NCI-H1105 treated with DMSO at 0.1 percent for 48 hours (cell line): ENCODE measurements at places on chromosomes 11 and 22.

GRCh38 chr11:84812471-84812969 lies 814.6 kb downstream of the DLG2 start:
- DNase-seq, result no peak

DNA sequence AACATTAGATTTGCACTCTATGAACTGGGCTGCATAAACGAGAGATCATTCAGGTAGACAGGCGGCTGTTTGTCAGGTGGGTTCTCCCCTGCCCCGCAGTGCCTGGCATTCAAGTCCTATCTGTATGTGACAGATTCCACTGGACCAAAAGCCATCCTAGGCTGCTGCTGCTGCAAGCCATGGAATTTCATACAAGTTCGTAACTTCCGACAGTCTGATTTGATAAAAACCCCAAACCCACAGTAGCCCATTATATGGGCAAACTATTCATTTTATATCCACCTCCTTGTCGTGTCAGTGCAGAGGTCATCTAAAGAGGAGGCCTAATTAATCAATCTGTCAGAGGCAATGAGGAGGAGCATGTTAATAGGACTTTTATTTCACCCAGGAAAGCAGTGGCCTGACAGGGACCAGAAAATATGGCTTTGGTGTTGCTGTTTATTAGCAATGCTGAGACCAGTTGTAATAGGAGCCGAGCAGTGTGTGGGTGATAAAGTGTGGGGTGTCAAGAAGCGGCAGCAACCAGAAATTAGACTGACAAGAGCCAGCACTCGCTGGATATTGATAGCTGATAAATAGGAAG lies 124.2 kb downstream of the ARL14EP start:
- DNase-seq, result no peak

DNA sequence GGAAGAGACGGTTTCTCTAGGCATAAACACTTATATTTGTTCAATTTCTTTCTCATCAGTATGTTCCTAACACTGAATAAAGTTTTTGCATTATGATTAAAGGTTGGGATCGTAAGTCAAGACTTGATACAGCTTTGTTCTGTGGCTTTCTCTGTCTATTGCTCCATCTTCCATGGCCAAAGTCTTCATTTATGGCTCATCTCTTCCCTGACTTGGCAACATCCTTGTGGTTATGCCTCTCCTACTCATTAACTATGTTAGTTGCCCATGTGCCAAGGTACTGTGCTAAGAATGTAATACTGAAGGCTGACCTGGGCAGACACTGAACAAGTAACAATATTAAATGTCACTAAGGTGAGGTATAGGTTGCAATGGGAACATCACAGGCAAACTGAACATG lies 1.6 kb upstream of the ACCSL start:
- DNase-seq, result no peak

DNA sequence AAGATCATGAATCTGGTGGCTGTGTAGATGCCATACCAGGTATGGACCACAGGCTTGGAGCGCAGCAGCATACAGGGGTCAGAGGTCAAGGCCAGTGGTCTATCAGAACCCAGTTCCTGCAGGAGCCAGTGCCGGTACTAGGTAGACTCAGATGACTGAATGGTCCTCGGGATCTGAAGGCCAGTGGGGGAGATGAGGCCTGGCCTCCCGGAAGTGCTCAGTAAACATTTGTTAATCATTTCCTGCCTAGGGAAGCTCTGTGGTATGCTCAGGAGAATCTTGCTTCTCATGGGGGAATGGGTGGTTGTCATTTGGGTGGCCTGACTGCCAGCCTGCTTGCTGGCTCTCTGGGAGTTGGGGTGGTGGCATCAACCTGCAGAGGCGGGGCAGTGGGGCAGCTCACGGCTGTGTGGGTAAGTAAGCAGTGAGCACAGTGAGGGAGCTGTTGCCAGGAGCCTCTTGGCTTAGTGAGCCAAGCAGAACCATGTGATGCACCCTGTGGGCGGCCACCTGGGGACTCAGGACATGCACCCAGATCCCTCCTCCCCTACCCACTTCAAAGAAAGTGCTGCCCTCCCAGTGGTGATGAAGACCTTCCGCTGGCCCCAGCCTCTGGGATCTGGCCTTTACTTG lies 33.0 kb downstream of the PTPRJ start:
- no peak for DNase-seq

- DNase-seq, result no peak
Measured at GRCh38 chr11:117872975-117873827, 3.3 kb downstream of the FXYD6 start.

DNA sequence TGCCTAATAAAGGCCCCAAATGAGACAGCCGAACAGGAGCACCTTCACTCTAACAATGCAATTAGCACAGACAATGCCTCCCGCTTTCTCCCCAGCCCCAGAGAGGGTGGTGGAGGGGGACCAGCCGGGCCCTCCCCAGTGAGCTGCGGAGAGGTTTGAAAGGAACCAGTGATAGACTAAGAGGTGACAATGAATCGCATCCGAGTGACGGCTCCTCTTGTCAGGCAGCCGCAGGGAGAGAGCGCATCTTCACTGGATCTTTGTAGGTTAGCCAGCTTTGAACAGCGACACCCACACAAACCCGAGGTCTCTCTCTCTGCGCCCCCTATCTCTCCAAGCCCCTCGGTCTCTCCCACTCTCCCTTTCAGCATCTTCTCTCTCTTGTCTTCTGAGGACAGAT lies 28.0 kb downstream of the FLRT1 start:
- no peak for DNase-seq

- no peak for DNase-seq
Measured at GRCh38 chr11:79054636-79055035, 386.2 kb downstream of the TENM4 start.

DNA sequence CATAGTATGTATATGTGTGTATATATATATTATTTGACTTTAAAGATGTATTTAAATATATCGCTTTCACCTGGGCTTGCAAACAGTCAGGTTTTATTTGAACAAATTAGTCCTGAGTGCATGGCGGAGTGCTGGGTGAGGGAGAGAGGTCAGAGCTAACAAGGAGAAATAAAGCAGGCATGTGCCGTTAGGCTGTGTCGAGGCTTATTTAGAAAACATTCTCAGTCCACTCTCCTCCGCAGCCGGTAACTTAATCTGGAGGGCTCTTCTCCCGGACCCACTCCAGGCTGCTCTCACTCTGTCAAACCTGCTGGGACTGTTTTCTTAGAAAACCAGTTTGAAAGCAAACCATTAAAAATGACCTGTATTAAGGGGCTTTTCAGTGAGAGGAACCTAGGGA lies 455.9 kb downstream of the MN1 start:
- DNase-seq, result no peak
